ENCODE measurements at places on chromosomes 2 and 18.

- no peak for DNase-seq
These were observed 29.6 kb downstream of the GAD1 start for GRCh38 chr2:170846314-170846713.

DNA sequence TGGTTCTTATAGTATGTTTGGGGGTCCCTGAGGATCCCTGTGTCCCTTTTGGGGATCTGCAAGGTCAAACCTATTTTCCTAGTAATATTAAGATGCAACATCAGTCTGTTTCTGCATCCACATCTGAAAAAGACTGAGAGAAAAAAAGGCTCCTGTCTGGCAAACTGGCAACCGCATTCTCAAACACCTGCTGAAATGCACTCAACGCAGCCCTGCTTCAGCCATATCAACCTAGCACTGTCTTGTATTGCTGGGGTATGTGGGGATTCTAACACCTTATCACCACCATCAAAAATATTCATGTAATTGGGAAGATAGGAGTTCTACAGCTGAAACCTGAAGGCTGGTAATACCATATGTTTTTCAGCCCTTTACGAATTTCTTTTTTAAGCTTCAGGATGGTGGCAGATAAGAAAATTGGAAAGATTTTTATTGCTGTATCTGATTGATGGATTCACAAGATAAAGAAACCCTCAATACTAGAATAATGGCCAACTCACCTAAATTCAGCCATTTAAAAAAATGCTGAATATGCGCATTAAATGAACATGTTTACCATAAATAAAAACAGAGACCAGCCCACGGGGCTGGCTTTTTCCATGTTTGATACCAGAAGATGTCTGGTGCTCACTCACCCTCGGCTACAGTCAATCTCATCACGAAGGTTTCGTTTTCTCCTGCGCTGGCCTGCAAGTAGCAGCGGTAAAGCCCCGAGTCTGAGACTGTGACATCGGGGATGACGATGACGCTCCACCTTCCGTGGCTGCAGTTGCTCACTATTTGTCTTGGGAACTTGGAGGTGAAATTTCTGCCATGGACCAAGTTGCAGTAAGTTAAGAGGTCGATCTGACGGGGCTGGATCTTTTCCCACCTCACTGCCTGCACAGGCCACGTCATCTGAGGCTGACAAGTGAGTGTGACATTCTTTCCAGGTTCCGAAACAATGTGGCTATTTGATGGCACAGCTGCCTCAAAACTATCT is 52.3 kb downstream of the CD226 start:
- DNase-seq: no peak

GRCh38 chr2:159613091-159613490 is 3.3 kb downstream of the BAZ2B start:
- DNase-seq: no peak

DNA sequence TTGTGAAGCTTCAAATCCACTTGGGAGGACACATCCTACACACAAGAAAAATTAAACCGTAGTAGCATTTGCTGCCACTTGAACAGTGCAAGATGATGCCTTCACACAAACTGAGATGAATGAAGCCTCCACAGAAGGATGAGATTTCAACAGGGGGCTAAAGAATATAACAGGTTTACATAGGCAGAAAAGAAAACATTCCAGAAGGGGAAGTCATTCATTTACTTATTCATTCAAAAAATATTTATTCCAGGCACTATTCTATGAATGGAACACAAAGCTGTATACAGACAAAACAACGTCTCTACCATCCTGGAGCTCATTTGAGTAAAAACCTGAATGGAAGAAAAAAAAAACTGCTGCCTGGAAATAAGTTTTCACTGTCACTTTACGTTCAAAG is 170.5 kb downstream of the CDH20 start:
- DNase-seq: no peak

DNA sequence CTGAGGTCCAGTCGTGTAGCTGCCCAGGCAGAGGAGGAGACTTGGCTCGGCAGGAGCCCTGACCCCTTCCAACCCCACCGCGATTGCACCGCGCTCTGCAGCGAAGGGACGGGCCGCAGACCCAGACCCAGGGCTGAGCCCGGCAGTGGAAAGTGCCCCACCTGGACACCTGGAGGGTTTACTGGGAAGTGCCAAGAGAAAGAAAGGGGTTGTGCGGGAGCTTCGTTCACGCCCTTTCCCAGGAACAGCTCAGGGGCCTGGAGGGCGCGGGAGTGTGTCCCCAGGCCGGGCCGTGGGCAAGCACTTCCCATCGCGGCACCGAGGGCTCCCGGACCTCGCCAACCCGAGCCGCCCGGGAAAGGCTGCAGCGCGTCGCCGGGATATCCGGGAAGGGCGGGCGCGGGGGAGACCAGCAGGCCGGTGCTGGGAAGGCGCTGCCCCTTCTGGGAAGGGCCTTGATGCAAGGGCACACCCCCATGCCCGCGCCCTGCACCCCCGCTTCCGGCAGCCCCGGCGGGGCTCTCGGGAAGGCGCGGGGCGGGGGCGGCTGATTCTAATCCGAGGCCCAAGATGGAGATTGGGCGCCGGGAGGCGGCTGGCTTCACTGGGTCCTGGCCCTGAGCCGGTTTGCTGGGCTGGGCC is 36.1 kb upstream of the MRPL33 start:
- peak; percentile 73 for DNase-seq

GRCh38 chr18:37270038-37270665 is 295.4 kb downstream of the CELF4 start:
- peak; percentile 55 for DNase-seq

GRCh38 chr2:21317131-21317530 is 193.4 kb downstream of the TDRD15 start:
- peak; percentile 36 for DNase-seq

GRCh38 chr2:239249776-239250175 is 151.0 kb downstream of the HDAC4 start:
- DNase-seq: peak; percentile 88

DNA sequence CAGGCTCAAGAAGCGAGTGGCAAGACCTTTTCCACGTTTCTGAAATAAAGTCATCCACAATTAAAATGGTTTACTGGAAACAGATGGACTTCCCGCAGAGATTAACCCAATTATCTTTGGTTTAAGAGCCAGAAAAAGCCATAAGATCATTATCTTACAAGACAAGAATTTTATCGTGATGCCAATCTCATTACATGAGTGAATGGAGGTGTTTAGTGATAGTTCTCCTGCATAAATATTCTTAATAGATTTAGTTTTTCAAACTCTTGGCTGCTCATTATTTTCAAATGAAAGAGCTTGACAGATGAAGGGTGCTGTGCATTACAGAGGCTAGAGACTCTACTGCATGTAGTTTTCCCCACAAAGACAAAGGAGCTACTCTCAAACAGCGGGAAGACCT is 1028.4 kb upstream of the PIK3C3 start:
- no peak for DNase-seq

GRCh38 chr2:14615121-14615520 is 17.4 kb upstream of the LRATD1 start:
- no peak for DNase-seq

DNA sequence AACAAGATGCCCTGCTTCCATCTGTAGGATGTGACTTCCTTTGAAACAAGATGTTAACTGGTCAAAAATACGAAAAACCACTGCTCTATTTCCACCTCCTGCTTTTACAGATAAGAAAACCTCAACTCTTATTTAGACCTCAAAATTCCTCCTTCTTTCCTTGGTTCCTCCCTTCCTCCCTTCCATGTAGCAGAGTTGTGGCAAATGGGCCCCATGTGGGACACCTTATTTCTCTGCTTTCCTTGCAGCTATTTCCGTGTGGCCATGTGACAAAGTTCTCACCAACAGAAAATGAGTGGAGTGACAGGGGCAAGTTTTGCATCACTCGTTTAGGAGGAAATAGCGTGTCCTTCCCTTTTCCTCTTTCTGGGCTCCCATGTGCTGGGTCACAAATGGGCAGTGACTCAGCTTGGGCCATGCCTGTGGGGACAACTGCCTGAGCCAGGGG is 69.4 kb upstream of the SMAD2 start:
- no peak for DNase-seq

DNA sequence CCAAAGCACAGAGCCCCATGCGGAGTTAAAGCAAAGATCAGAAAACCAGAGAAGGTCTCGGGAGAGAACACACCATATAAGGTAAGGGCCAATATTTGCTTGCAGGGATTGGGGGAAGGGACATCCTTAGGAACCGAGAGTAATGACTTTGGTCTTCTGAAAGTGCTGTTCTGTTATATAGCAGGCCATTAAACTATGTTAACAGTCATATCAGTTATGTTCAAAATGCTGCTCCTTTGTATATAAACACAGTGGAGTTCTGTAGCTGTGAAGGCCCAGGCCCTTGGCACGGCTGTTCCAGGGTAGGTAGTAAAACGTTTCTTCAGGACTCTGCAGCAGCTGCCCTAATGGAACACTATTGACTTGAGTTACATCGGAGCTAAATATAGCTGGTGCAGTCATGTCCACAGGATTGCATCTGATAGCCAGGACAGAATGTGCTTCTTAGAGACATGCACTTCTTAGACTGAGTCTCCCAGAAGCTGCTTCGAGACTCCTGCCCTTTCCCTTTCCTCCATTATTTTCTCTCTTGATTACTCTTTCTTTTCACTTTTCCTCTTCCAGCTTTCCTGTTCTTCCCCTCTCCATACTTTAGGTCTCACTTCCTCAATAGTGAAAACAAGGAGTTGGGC is 122.4 kb downstream of the SETBP1 start:
- DNase-seq: no peak

DNA sequence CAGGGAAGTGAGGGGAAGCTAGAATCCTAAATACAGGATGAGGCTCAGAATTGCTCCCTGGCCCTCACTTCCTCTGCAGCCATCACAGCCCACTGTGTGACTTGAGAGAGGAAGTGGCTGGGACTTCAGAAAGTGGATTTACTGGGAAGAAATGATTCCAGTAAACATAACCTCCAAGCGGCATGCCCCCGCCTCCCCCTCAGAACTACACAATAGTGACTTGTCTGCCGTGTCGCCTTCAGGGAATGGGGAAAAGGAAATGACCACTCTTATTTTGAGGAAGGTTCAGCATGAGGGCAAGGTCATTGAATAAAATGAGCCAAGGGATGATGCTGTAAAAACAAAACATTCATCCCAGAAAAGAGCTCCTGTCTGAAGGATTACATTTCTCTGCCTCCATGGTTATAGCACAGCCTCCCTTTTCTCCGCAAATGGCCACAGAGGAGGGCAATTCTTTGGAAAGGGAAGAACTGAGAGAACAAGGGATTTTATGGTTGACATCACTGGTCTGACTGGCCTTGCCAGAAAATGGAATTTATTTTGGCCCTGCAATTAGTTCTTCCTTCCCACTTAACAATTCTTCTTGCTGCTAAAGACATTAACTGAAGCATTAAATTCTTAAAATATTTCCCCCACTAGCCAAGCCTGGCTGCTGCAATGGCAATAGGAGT is 78.9 kb upstream of the DAPL1 start:
- DNase-seq: peak; percentile 96

- peak; percentile 10 for DNase-seq
These were observed 156.2 kb upstream of the CELF4 start for GRCh38 chr18:37721544-37722522.

DNA sequence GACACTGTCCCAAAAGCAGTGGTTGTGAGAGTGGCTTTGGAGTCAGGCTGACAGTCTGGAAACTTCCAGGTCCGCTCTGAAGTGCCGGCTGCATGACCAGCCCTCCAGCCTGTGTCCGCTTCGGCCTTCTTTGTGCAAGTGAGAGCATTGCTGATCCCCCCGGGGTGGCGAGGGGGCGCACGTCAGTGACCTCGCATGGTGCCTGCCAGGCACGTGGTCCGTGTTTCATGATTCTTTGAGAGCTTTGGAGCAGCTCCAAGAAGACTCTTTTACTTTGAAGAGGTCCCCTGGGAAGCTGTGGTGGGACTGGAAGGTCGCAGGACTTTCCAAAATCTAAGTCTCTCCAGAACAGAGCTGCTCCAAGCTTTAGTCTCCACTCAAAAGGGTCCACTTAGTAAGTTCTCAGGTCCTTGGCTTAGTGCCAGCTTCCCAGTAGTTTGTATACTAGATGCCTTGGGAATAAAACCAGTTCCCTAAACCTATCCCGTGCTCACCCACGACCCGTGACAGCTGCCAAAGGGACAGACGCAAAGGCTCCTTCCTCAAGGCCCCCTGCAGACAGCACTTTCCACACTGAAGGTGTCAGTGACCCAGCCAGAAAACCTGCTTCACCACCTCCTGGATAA is 68.8 kb downstream of the ADI1 start:
- DNase-seq: no peak

GRCh38 chr2:10348891-10349290 is 46.2 kb downstream of the HPCAL1 start:
- no peak for DNase-seq

DNA sequence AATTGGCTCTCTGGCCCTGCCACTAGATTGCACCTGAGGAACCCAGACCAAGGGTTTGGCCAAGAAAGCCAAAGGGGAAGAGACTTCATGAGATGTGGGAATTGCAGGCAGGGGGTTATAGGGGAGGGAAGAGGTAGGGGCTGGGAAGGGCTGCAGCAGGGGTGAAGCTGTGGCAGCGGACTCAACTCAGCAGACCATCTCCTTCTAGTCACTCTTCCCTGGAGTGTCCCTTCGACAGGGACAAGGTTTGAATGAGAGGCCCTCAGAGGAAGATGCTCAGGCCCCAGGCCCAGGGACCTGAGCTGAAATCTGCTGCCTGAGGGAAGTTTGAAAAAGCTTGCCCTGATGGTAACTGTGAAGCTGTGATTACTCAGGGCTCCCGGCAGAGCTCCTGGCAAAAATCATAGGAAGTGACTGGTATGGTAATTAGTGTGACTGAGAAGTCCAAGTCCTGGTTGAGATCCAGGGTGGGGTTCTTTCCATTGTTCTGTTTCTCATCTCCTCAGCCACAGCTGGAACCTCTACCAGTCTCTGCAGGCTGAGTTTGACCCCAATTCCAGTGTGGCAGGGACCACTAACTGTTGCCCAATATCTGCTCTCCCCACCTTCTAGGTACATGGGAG is 300.9 kb downstream of the CYP26B1 start:
- peak; percentile 70 for DNase-seq

DNA sequence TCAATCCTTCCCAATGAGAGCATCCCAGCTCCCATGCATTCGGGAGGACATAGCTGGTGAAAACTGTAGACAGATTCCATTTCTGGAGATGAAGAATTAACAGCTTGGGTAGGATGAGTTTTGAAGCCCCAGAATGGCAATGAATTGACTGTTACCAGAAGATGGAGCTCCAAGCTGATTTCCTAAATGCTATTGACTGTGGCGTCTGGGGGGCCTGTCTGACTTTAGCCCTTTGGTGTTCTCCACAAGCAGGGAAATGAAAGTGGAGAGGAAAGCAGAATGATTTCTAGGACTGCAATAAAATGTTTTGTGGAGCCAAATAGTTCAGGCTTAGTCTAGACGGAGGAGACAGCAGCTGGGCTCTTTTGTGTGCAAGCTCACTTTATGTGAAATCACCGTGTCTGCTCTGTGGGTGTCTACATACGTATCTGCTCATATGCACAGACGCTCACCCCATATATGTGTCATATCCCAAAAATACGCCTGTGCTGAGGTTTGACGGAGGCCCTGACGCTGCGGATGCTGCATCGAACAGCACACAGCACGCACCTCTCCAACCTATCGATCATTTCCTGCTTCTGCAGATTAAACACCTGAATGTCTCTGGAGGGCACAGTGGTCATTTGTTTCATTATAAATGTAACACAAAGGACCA is 166.4 kb upstream of the PXDN start:
- no peak for DNase-seq
